ENCODE measurements at places on chromosomes 1 and 21.

DNA sequence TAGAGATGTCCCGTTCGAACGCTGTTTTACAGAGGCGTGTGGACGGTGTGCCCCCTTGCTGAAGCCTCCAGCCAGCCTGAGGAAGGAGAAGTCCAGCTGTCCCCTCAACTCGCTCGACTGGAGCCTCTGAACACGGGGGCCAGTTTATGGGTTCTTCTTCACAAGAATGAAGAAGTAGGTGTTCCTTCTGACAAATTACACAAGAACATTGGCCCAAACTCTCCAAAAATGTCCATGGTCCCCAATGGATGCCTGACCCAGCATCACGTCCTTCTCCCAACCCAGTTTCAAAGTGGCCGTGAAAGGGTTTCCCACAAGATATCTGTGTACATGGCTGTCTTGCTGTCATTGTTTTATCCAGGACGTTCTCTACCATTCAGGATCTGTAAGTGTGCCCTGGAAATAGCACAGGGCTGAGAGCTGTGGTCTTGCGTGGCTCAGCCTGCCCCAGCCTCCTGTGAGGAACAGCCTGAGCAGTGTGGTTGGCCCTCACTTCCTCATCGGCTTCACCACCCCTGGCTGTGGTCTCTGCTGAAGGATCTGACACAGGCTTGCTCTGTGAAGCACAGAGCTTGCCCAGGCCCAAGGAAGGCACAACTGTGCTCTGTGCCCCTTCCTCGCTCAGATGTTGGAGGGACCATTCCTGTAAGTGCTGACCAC, 1.0 kb upstream of the S100B start:
- DNase-seq: peak; percentile 48

DNA sequence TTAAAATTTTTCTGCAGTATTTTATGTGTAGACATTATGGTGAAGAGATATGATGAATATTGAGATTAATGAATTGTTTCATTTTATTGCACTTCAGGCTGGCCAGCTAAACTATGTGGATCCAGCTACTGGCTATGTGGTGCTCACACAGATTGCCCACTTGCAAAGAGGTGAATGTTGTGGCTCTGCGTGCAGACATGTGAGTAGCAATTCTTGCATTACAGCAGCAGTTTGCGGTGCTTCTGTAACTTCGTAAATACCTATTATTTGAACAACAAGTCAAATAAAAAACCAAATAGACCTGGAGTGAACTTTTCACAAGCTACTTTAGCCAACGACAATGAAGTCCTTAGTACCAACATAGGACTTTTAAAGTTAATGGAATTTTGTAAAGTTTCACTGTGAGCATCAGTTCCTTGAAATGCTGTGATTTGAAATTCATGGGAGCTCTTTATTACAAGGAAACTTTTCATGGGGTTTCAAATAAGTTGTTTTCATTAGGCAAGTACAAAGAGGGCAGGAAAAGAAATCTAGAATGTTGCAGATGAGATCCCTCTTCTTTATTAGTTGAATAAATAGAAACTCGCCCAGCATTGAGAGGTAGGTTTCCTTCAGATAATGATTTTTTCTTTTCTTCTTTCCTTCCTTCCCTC, 3.4 kb downstream of the C1orf53 start:
- DNase-seq: no peak

GRCh38 chr1:231044588-231044987, 4.5 kb upstream of the FAM89A start:
- DNase-seq: no peak

- DNase-seq: no peak
Measured at GRCh38 chr1:227058321-227058751, 118.2 kb downstream of the COQ8A start.

GRCh38 chr1:80657044-80657643, 1143.6 kb upstream of the ADGRL2 start:
- DNase-seq: no peak

DNA sequence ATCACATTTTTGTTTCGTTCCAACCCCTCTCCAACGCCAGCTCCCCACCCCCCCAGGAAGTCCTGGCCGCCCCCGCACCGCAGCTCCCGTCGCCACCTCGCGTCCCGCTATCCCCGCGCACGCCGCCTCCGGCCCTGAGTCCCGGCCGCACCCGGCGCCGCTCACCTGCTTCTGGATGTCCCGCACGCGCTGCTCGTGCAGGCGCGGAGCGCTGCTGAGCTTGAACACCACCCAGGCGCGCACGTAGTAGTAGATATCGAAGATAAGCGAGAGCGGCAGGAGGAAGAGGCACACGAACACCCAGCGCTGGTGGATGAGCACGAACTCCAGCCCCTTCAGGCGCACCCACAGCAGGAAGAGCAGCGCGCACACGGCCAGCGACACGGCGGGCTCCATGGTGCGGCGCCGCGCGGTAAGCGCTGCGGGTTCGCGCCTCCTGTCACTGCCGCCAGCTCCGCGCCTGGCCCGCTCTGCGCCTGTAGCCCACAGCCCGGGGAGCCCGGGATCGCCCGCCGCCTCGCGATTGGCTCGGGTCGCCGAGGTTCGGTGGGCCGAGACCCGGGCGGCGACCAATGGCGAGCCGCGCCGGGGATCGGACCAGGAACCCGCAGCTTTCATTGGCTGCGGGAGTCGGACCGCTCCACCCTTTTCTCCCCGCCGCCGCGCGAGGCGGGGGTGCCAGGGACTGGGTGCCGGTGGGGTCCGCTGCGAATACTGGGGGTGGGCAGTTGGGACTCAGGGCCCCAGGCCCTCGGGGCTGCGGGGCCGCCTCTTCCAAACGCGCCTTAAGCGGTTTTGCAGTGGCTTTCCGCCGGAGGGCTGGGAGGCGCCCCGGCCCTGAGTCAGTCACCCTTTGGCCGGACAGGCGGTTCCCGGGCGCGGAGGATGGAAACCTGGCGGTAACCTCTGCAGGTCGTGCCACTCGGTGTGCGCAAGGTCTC, at the start of gene DHCR24:
TSS of gene DHCR24 (minus strand) at position 472 of the 941 bp plus-strand sequence. CDS start at position 396, 76 bp downstream.
- peak; percentile 94 for DNase-seq

DNA sequence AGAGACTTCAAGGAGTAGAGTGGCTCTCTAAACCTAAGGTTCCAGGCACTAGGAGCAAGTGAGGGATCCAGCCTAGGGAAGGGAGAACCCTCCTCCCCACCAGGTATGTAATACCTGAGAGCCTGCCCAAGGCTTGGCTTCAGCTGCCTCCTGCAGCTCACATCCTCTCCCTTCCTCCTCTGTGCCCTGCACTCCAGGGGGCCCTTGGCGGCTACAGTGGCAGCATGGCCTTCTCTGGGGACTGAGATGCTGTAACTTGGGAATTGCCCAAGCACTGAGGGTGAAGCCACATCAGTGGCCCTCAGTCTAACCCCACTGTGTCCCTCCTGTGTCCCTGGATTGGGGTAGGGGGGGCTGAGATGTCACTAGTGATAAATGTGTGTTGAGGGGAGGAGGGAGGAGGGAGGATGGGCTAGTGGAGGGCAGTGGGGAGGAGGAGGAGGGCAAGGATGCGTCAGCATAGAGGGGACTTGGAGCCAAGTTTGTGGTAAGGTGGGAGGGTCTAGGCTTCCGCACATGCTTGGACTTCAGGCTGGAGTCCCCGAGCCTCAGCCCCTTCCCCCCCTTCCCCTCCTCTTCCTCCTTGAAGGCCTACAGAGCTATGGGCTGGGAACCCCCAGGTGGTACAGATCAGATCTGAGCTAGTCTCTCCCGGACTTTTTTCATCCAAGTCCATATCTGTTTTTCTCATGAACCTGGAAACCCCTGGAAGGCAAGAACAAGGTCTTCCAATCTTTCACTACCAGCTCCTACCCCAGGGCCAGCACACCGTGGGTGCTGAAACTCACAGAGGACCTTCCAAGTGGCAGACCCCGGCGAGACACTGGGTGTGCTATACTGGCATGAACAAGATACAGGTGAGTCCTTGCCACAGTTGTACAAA, 17.5 kb downstream of the COL9A2 start:
- no peak for DNase-seq

DNA sequence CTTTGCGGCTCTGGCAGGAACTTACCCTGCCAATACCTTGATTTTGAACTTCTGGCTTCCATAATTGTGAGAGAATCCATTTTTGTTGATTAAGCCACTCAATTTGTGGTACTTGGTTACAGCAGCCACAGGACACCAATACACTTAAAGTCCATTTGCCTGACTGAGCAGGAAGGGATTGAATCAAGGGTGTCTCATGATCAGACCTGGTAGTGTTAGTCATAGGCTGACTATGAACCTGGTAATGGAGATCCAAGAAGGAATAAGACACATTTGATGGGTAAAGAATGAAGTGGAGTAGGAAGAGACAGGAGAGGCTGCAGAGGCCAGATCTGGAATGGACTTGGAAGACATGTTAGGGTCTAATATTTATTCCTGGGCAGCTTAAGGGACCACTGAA, 31.2 kb upstream of the MAP1LC3C start:
- no peak for DNase-seq

DNA sequence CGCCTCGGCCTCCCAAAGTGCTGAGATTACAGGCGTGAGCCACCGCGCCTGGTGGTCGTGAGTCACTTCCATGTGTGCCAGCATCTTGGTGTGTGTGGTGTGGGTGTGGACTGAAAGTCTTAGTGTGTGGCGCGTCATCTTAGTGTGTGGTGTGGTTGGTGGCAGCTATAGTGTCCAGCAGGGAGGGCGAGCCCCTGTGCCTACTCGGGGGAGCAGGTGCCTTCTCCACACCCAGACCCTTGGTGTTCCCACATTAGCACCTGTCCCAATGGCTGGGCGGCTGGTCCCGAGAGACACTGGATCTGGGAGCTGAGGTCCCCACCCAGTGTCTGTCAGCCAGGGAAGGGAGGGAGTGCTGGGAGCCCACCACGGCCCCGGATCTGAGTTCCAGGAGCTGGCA, 2.8 kb downstream of the SCNN1D start:
- DNase-seq: no peak

DNA sequence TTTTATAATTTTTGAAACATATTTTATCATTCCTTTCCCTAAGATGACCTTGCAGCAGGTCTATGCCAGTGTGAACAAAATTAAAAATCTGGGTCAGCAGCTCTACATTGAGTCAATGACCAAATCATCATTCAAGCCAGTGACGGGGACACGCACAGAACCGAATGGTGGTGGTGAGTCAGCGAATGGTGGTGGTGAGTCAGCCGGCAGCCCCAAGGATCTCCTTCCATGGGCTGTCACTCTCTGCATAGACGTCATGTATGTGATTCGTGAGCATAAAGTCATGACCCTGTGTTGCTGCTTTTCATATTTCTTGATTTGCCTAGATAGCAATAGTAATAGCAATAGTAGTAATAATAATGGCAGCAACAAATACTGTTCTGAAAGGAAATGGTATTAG, 26.3 kb downstream of the PER3 start:
- no peak for DNase-seq

- DNase-seq: no peak
Measured at GRCh38 chr1:111253876-111254275, 26.4 kb downstream of the CHI3L2 start.

GRCh38 chr1:172451002-172451443, 7.2 kb upstream of the PIGC start:
- DNase-seq: no peak

- DNase-seq: no peak
Measured at GRCh38 chr1:94590203-94591137, 48.9 kb upstream of the F3 start.

GRCh38 chr1:39204441-39205081, at the start of gene MACF1:
Gene MACF1, plus strand, starts transcription at chr1:39204695. Its CDS starts 328 bp downstream, at chr1:39205023.
- DNase-seq: peak; percentile 96

GRCh38 chr1:242691610-242691945, 167.1 kb upstream of the PLD5 start:
- DNase-seq: no peak

DNA sequence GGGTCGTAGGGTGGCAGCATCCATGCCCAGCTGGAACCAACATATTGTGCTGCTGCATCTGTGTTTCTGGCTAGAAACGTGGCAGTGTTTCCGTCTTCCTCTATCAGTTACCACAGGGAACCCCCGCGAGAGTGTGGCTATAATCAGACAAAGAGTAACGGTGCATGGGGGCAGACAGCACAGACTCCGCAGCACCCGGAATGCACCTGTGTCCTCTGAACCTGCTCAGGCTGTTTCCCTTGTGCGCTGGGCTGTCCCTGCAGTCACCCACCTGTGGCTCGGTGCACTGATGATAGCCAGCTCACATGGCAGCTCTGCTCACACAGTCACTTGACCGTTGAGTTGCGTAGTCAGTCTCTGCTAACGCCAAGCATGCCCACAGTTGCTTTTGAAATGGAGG, 11.4 kb upstream of the PCBP3 start:
- DNase-seq: no peak

All from muscle of leg (tissue), 16 donors.